ENCODE measurements at places on chromosomes 16 and 17. TPM values are rescaled to one million over a fixed set of nuclear protein-coding genes. Genes with fewer than 3 reads are reported as not detected.

DNA sequence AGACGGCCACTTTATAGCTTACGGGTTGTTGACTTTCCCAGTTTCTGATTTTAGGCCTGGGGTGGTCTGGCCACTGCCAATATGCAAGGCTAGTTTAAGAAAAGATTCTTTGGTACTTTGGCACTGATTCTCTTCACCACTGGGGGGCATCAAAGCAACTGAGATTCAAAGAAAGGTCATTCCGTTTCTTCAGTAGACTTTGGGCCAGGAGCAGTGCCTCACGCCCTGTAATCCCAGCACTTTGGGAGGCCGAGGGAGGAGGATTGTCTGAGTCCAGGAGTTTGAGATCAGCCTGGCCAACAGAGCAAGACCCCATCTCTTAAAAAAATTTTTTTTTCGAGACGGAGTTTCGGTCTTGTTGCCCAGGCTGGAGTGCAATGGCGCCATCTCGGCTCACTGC is 53.0 kb downstream of the RPA1 start:
- H3K4me3 ChIP-seq = no peak overlapping the region
- H3K27ac ChIP-seq = no peak overlapping the region
- DNase-seq = no peak
- H3K36me3 ChIP-seq = peaks cover 35% of the 10 kb centered on the region
- H3K27me3 ChIP-seq = no peaks in the 10 kb centered on the region
- H3K4me1 ChIP-seq = no peaks in the 10 kb centered on the region

GRCh38 chr16:23836404-23837311 is 875 bp downstream of the PRKCB start:
- no peaks in the 10 kb centered on the region for H3K4me1 ChIP-seq
- DNase-seq = no peak
- H3K27me3 ChIP-seq = peaks cover 5% of the 10 kb centered on the region
- peak overlapping the region; percentile 34 for H3K4me3 ChIP-seq
- no peaks in the 10 kb centered on the region for H3K36me3 ChIP-seq

DNA sequence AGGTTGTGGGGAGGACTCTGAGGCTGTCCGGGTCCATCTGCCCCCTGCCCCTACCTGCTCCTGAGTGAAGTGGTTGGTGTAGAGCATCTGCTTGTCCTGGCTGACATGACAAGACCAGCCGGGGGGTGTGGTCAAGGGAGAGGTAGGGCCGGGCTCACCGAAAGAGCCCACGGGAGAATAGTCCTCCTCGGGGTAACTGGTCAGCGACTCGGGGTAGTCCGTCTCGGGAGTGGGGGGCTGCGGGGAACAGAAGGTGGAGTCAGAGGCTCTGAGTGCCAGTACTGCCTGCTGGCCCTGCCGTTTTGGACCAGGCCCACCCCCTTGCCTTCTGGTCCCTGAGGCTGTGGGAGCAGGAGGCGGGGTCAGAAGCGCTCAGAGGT is 27.8 kb downstream of the ARHGAP27 start:
- no peaks in the 10 kb centered on the region for H3K36me3 ChIP-seq
- DNase-seq = no peak
- no peak overlapping the region for H3K4me3 ChIP-seq
- H3K27ac ChIP-seq = no peak overlapping the region

DNA sequence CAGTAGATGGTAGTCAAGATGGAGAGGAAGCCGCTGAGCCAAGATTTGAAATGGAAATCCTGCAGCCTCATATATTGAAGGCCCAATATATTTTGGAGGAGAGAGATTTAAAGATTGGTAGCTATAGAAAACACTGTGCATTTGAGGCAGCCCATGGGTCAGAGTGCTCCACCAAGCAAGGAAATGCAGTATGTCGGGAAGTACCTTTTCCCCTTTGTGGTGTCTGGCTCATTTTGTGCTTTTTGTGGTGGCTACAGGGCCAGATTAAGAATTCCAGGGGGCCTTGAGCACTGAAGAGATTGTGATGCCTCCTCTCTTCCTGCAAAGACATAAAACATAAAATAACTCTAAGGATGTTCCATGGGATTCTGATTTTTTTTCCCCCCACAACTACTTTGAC is 39.6 kb downstream of the CDRT15 start:
- no peaks in the 10 kb centered on the region for H3K36me3 ChIP-seq
- no peak overlapping the region for H3K4me3 ChIP-seq
- no peaks in the 10 kb centered on the region for H3K27me3 ChIP-seq
- no peak overlapping the region for H3K27ac ChIP-seq
- H3K4me1 ChIP-seq = no peaks in the 10 kb centered on the region

GRCh38 chr17:72338847-72339790 is 218.3 kb downstream of the SOX9 start:
- H3K4me1 ChIP-seq = no peaks in the 10 kb centered on the region
- H3K36me3 ChIP-seq = no peaks in the 10 kb centered on the region
- H3K27ac ChIP-seq = no peak overlapping the region

DNA sequence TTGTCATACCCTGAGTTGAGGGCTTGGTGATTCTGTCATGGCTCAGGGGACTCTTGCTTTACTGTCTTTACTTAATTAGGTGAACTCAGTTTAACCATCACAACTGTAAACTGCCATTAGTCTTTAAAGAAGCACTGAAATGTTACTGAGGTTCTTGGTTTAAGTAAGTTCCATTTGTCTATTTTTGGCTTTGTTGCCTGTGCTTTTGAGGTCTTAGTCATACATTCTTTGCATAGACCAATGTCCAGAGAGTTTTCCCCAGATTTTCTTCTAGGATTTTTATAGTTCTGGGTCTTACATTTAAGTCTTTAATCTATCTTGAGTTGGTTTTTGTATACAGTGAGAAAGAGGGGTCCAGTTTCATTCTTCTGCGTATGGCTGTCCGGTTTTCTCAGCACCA is 137.5 kb downstream of the SOCS1 start:
- H3K36me3 ChIP-seq = peaks cover under 1% of the 10 kb centered on the region
- H3K27ac ChIP-seq = no peak overlapping the region
- no peak overlapping the region for H3K4me3 ChIP-seq
- H3K27me3 ChIP-seq = no peaks in the 10 kb centered on the region

DNA sequence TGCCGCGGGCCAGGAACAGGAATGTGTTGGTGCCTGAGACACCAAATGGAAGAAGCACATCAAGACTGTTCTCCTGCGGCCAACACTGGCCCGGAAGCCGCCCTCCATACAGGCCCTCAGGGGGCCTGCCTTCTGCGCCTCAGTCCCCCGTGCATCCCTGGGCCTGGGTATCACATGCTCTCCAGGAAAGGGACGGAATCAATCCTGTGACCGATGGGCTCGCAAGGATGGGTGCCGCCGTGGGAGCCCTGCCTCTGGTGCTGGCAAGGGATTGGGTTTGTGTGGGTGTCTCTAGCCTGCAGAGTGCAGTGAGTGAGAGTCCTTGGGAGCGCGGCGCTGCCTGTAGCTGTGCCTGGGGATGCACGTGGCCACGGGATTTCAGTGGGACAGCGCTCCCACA is 19.4 kb downstream of the CIBAR2 start:
- no peaks in the 10 kb centered on the region for H3K27me3 ChIP-seq
- H3K4me1 ChIP-seq = peaks cover 6% of the 10 kb centered on the region
- H3K4me3 ChIP-seq = no peak overlapping the region
- DNase-seq = no peak

DNA sequence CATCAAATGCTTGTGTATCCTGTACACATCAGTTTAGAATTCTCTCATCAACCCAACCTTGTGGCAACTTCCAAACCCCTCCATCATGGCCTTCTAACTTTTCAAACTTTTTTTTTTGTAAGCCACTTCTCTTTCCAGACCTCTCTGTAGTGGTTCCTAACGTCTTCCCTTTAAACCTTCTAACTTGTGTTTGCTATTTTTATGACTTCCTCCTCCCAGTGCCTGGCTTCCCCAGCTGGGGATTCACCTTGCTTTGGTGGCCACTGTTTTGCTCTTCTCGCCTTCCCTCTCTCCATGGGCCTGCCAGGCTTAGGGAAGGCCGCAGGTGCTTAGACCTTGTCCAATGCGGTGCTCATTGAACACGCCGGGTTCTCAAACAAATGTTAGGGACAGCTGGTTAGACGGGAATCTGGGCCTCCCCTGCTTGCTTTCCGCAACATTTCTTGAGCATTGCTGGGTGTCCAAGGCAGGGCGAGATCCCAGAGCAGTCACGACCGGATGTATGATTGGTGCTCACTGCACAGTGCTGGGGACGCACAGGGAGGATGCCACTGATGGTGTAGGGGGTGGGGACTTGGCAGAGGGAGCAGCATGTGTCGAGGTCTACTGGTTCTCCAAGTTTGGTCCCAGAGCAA is 1.1 kb upstream of the XYLT2 start:
- H3K36me3 ChIP-seq = no peaks in the 10 kb centered on the region
- H3K4me3 ChIP-seq = no peak overlapping the region
- no peak for DNase-seq
- H3K27me3 ChIP-seq = no peaks in the 10 kb centered on the region
- peaks cover 6% of the 10 kb centered on the region for H3K4me1 ChIP-seq
- peak overlapping the region; percentile 52 for H3K27ac ChIP-seq

GRCh38 chr16:57993897-57994296 is 6.6 kb downstream of the ZNF319 start:
- no peak overlapping the region for H3K4me3 ChIP-seq
- H3K4me1 ChIP-seq = peaks cover 3% of the 10 kb centered on the region
- H3K27ac ChIP-seq = no peak overlapping the region
- DNase-seq = no peak
- H3K36me3 ChIP-seq = peaks cover 19% of the 10 kb centered on the region

- peak overlapping the region; percentile 40 for H3K4me3 ChIP-seq
- H3K4me1 ChIP-seq = no peaks in the 10 kb centered on the region
- H3K36me3 ChIP-seq = no peaks in the 10 kb centered on the region
Observed at GRCh38 chr17:28372203-28372944, 880 bp downstream of the SARM1 start.

DNA sequence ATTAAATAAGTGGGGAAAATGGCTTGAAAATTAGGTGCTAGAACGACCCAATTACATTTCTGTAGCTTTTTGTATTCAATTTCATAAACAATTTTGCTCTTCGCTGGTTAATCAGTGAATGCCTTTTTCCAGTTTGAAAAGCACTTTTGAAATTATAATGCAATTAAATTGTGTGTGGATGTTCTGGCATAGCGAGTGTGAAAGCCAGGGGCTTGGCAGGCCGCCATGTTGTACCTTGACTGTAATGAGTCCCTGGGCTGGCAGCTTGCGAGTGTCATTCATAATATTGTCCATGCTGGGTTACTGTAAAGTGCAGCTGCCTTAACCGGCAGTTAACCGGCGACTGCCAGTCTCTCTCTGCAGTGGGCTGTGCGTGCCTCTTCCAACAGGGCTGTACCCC is 177.8 kb downstream of the CCDC182 start:
- no peak overlapping the region for H3K27ac ChIP-seq
- H3K36me3 ChIP-seq = no peaks in the 10 kb centered on the region
- no peak overlapping the region for H3K4me3 ChIP-seq

- peaks cover 32% of the 10 kb centered on the region for H3K4me1 ChIP-seq
- H3K27me3 ChIP-seq = no peaks in the 10 kb centered on the region
- H3K27ac ChIP-seq = peak overlapping the region; percentile 60
- peak; percentile 62 for DNase-seq
Observed at GRCh38 chr17:80025140-80025539, 10.5 kb downstream of the TBC1D16 start.

DNA sequence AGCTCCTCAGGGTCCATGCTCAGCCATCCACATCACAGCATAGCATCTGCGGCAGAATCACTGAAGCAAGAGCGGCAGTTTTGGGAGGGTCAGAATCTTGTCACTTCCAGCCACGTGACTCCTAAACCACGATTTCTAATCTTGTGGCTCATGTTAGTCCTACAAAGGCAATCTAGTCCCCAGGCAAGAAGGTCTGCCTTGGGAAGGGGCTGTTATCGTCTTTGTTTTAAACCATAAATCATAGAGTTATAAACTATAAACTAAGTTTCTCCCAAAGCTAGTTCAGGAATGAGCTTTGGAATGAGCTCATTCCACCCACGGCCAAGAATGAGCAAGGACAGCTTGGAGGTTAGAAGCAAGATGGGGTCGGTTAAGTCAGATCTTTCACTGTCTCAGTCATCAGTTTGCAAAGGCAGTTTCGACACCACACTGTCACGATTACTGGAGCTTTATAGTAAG is 20.8 kb upstream of the DNAH17 start:
- H3K36me3 ChIP-seq = no peaks in the 10 kb centered on the region
- no peak for DNase-seq
- H3K27ac ChIP-seq = no peak overlapping the region
- no peak overlapping the region for H3K4me3 ChIP-seq
- H3K27me3 ChIP-seq = no peaks in the 10 kb centered on the region

DNA sequence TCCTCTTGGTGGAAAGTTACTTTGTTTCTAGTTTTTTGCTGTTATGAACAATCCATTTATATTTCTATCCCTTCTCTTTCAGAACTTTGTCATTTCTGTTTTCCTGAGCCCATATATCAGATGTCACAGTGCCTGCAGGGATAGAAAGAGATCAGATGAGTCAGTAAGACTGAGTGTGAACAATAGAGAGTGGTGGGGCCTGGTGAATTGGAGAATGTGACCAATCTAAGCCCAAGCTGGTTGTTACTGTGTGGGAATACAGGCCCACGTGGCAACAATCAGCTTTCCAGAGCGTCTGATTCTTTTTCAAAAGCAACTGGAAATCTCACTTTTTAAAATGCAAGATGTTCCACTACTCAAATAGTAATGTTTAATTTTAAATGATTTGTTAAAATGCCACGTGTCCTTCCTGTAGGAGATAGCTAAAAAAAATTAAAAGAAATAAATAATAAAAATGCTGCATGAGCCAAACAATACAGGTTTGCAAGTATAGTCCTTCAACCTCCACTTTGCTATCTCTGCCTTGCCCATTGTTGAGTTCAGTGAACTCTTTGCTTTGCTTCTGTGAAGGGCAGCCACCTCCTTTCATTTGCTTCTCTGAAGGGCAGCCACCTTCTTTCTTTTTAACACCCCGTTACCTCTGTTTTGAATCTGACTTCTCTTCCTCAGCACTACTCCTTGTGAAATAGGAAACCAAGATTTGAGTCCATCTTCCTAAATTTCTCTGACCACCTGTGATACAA is 9.6 kb downstream of the DCTN5 start:
- H3K27me3 ChIP-seq = no peaks in the 10 kb centered on the region
- H3K36me3 ChIP-seq = no peaks in the 10 kb centered on the region
- no peaks in the 10 kb centered on the region for H3K4me1 ChIP-seq
- no peak overlapping the region for H3K4me3 ChIP-seq
- H3K27ac ChIP-seq = no peak overlapping the region
- DNase-seq = no peak

GRCh38 chr16:57899771-57900661 is 70.9 kb downstream of the CNGB1 start:
- H3K27me3 ChIP-seq = peaks cover 2% of the 10 kb centered on the region
- peak; percentile 66 for DNase-seq
- no peaks in the 10 kb centered on the region for H3K36me3 ChIP-seq
- no peaks in the 10 kb centered on the region for H3K4me1 ChIP-seq

GRCh38 chr17:42120161-42120769 is 902 bp downstream of the KAT2A start:
- H3K27me3 ChIP-seq = no peaks in the 10 kb centered on the region
- no peaks in the 10 kb centered on the region for H3K36me3 ChIP-seq
- H3K4me3 ChIP-seq = peak overlapping the region; percentile 90
- no peak for DNase-seq
- no peak overlapping the region for H3K27ac ChIP-seq
- no peaks in the 10 kb centered on the region for H3K4me1 ChIP-seq

The SEZ6L2 gene
- total RNA-seq = 62.9 TPM

The KRT9 gene
- total RNA-seq = not detected

The CRYBA1 gene
- not detected for total RNA-seq

The IKZF3 gene
- 0.55 TPM for total RNA-seq

The SALL1 gene
- total RNA-seq = 4.8 TPM

The ALDOA gene
- 943 TPM for total RNA-seq

The GJD3 gene
- total RNA-seq = 0.82 TPM

The C17orf100 gene
- 6.1 TPM for total RNA-seq

The KRTAP1-1 gene
- not detected for total RNA-seq

The ARL5C gene
- not detected for total RNA-seq

The DOC2B gene
- total RNA-seq = 3.1 TPM

The TMC5 gene
- total RNA-seq = 54.8 TPM

Data from prostate gland (tissue), 2 donors.